ENCODE measurements at places on chromosomes 7 and 10.

DNA sequence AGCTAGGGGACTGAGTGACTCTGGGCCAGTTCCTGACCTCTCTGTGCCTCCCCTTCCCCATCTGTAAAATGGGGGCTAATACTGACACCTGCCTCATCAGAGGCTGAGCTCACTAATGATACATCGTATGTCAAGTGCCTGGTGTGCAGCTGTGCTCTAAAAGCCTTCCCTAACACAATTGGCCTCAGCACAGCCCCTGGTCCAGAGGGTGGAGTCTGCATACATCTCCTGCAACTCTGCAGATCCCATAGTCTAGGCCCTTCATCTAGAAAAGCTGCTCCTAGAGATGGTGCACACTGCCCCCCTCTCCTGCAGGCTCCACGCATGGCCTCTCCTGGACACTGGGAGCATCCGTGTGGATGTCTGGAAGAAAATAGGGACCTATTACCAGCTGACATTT, 255.0 kb downstream of the RPS24 start:
- DNase-seq: no peak

GRCh38 chr10:87864496-87865059, 1.2 kb downstream of the PTEN start:
- no peak for DNase-seq

- no peak for DNase-seq
These were observed 861 bp downstream of the NRBF2 start for GRCh38 chr10:63133821-63134557.

DNA sequence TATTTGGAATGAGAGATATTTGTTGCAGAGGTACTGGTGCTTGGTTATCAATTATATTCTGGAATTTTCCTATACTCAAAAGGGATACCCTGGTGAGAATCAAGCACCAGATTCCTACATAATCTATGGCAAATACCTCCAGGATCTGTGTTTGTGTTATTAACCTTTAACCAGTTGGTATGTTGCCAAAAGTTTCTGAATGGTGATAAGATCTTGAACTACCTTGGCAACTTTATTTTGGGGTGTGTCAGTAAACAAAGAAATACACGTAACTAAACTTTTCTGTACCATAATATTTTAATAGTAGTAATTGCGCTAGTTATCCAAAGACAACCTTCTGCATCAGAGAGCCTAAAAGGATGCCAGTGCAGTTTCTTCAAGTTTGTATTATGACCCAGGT, 13.4 kb downstream of the SCIN start:
- no peak for DNase-seq

GRCh38 chr7:45574669-45575500, 717 bp downstream of the ADCY1 start:
- no peak for DNase-seq

DNA sequence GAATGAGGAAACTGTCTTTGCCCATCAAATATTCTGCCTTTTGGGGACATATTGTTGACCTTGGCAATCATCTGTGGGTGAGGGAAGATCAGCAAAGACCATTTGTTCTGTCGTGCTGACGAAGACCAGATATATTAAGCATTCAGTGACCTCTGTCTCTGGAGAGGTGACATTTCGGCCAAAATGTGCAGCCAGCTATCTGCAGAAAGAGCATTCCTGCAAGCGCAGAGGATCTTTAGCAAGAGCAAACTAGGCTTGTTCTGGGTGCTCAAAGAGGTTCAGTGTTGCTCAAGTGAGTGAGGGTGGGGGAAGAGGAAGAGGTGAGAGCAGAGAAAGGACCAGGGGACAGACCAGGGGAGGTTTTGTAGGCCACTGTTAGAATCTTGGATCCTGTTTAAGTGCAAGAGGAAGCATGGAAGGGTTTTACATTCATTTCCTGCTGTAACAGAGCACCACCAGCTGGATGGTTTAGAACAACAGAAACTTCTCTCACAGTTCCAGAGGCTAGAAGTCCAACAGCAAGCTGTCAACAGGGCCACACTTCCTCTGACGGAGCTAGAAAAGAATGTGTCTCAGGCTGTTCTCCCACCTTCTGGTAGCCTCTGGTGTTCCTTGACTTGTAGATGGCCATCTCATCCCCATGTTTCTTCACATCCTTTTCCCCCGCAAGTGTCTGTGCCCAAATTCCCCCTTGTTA, 11.2 kb downstream of the C10orf120 start:
- no peak for DNase-seq

DNA sequence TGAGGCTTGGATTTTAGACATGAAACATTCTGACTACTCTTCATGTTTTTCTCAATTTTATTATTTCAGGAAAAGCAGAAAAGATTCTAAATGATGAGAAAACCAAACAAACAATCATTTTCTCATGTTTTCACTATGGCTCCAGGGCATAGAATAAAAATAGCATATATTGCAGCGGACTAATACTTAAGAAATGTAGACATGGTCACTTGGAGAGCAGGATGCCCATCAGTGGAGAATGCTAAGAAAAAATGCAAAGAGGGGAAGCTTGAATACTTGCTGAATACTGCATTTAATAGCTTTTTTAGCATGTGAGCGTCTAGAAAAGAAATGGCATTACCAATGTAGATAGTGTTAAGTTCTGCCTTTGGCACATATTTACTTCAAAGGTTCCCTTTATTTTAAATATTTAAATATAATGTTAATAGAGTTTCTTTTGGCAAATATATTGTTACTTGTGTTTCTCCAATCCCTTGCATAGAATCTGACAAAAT, 107.9 kb downstream of the PPP1R17 start:
- DNase-seq: no peak

GRCh38 chr7:53642361-53642760, 606.9 kb downstream of the POM121L12 start:
- no peak for DNase-seq

DNA sequence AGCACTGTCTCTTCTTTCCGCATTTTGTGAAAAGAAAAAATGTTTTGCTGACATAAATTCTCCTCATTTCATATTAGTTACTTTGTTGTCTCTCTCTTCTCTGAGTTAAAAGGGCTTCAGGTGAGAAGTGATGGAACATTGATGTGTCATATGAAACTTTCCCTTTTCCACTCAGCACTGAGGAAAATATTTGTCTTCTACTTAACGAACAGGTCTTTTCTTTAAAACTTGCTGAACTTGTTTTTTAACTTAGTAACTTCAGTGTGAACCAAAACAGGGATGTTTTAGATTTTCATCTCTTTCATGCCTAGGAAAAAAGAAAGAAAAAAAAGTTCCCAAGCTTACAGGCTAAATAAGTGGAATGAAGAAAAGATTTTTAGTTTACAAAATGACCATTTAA, 19.0 kb upstream of the TSPAN12 start:
- DNase-seq: no peak

DNA sequence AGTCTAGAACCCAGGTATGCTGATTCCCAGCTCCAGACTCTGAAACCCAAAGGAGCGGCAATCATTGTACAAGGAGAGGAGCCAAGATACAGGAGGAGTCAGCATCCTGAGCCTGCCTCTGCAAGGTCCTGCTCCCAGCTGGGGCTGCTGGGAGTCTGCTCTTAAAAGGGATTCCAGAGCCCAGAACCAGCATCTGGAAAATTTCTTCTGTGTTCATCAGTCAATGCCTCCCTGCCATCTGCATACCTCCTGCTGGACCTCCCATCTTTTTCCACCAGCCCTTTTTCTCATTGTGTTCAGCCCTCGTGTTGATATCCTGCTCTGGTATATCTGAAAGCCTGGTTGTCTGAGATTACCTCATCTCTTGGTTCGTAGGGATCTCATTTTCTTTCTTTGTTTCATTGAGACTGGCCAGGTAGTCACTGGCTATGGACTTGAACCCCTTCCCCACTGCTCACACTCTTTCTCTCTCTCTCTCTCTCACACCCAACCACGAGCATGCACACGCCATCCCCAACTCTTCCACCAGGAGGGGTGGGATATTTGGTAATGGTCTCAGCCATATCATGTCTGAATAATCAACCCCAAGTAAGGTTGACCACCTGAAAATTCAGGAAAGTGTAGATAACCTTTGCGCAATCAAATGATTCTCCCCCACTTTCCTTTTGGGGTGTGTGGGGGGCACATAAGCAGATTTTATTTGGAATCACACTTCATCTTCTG, 608.8 kb downstream of the LRMDA start:
- no peak for DNase-seq

GRCh38 chr7:121547544-121548092, 151.5 kb upstream of the FAM3C start:
- DNase-seq: no peak

- DNase-seq: no peak
These were observed 507.9 kb upstream of the NRG3 start for GRCh38 chr10:81367132-81367531.

DNA sequence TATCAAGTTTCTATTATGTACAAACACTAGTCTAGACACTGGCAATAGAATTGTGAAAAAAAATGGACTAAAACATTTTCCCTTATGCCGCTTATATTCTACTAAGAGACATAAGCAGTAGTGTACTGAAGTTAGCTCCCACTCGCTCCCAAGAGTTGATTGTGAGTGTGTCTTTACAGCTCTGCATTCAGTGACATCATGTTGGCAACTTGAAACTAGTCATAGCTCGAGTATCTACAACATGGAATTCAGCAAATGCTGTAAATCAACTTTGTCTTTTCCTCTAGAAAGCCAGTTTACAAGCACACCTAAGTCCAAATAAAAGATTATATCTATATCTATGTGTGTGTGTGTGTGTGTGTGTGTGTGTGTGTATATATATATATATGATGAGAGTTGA, 58.8 kb upstream of the MAGI2 start:
- no peak for DNase-seq

DNA sequence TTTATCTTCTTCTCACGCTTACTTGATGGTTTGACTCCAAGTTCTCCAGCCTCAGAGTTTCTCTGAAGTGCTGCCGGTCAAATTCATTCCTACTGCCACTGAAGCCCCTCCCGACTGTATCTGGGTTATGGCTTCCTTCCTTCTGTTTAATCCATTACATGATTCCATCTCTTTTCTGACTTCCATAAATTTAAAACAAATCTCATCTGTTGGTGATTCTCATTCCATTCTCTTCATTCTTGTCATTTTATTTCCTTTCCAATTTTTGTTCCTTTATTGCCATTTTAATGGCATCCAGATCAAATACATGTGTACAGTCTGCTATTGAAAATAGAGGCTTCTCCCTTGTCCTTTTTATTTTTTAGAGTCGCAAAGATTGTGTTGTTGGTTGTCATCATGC, 25.4 kb upstream of the HIBADH start:
- no peak for DNase-seq

GRCh38 chr10:122468926-122469781, 7.8 kb downstream of the HTRA1 start:
- DNase-seq: no peak

DNA sequence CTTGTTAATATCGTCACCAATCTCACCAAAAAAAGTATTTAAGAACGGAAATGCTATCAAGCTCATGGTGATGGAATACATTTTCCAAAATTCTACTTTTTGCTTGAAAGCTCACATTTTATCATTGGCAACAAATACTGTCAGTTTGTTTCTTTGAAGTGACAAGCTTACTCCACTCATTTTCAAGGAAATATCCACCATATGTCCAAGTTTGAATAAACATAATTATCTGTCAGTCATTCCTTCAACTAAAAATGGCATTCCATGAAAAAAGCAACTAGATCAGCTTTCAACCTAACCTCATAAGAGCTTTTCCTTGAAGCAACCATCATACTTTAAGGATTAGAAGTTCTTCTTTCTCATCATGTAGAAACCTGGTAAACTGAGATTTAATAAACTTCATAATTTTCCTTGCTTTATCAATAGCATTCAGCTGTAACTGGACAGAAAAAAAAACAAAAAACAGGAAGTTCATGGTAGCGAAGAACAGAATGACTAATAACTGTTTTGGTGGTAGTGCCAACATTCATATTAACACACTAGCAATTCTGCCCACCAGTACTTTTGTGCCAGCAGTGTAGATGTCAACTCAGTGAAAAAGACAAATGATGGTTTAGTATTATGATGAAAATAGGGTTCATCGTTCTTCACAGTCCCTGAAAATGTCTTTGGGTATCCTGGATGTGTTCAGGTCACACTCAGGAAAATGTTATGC, 764.9 kb downstream of the GRM8 start:
- DNase-seq: no peak

GRCh38 chr10:126937026-126937425, 31.8 kb downstream of the DOCK1 start:
- no peak for DNase-seq

DNA sequence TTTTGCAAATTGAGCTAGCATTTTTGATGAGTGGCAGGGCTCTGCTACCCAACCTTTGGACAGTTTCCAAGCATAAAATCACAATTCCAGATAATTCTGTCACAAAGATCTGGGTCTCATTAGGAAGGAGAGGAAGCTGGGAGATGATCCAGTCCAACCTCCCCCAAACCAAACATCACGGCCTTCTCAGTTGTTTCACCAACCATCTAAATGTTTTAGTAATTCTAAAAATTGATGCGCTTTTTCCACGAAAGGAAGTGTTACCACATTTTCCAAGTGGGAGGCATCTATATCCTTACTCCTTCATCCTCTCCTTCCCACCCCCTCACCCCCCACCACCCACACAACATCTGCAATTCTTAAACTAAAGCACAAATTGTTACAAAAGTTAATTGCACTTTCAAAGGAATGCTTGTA, 108.3 kb downstream of the EGFR start:
- DNase-seq: no peak

DNA sequence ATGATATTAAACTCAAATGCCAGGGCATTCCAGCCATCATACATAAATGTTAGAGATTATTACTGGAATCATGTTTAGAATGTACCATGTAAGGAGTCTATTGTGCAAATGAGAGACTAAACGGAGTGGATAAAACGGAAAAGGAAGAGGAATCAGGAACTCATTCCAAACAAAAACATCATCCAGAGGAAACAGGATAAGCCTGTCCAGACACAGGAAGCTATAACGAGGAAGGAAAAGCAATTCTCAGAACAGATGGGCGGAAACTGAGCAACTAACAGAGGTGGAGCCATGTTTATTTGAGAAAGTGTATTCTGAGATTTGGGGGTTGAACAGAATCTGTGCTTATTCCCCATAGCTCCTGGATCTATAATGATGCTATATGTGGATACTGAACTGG, 52.3 kb upstream of the TRIM24 start:
- no peak for DNase-seq

- DNase-seq: no peak
These were observed 75.3 kb downstream of the ZNF92 start for GRCh38 chr7:65448816-65449504.

- DNase-seq: no peak
These were observed 560.0 kb upstream of the GALNT17 start for GRCh38 chr7:70571961-70572360.

GRCh38 chr7:157412491-157413180, 75.8 kb downstream of the DNAJB6 start:
- DNase-seq: no peak

DNA sequence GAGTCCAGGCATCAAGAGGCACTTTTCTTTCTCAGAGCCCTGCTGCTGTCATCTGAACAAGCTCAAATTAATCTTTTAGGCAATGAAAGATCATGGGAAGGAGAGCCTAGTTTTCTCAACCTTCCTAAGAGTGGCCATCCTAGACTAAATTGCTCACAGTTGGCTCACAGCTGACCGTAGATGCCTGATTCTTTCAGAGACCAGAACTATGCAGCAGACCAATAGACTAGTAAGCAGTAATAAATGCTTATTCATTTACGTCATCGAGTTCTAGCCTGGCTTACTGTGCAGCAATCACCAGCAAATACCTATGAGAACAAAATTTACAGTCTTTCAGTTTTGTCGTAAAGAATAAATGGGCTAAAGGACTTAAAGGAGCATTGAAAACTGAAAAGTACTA, 602.9 kb upstream of the GHITM start:
- no peak for DNase-seq

GRCh38 chr10:95169522-95169921, 24.5 kb upstream of the ACSM6 start:
- DNase-seq: no peak
